Stimulated activated CD4-positive, alpha-beta T cell treated with anti-CD3 and anti-CD28 coated beads, TNF-alpha, amount 100 ng/mL, for 4 hours (primary cell): ENCODE measurements at places on chromosomes 1 and 21.

GRCh38 chr1:111989531-111990025 is at the start of gene KCND3:
Gene KCND3, minus strand, starts transcription at chr1:111989668.
- DNase-seq = no peak

GRCh38 chr1:39076127-39076798 is 50.1 kb downstream of the NDUFS5 start:
- DNase-seq = no peak

- DNase-seq = no peak
Observed at GRCh38 chr1:97385536-97386277, 535.1 kb downstream of the DPYD start.

DNA sequence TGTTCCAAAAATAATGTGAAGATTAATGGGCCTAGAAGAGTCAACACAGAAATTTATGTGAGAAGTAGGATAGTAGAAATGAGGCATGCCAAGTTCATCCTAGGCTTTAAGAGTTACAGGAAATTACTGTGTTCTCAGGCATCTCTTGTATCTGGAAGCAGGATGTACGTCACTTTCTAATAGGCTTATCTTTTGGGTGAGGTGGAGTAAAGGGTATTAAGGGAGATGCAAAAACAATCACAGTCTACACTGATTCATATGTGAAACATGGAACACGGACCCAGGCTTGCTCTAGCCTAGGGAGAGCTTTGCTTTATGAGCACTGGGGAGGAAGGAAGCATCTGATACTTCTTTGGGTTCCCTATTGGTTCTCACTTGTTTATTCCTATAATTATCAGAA is 84.5 kb upstream of the RGS4 start:
- no peak for DNase-seq

GRCh38 chr1:206066479-206067171 is 13.7 kb downstream of the RHEX start:
- DNase-seq = no peak

DNA sequence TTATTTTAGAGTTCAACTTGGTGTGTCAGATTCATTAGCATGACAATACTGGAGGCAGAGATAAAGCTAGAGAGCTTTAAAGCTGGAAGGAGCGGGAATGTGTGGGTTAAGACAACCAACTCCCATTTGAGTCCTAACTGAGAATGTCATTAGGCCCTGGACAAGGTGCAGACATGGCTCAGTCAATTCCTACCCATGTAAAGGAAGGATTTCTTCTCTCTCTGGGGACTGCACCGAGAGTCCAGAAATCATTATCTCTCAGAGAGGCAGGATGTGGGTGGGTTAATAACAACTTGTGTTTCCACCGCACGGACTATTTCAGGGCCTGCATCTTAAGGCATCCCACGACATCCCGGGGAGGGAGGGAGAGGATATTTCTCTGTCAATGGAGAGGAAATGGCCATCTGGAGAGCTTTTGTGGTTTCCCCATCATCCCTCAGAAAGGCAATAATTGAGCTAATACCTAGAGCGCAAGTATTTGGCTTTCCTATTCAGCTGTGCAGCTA is 46.7 kb upstream of the SARS1 start:
- DNase-seq = no peak

GRCh38 chr21:36320421-36321324 is 676 bp downstream of the MORC3 start:
- DNase-seq = no peak

DNA sequence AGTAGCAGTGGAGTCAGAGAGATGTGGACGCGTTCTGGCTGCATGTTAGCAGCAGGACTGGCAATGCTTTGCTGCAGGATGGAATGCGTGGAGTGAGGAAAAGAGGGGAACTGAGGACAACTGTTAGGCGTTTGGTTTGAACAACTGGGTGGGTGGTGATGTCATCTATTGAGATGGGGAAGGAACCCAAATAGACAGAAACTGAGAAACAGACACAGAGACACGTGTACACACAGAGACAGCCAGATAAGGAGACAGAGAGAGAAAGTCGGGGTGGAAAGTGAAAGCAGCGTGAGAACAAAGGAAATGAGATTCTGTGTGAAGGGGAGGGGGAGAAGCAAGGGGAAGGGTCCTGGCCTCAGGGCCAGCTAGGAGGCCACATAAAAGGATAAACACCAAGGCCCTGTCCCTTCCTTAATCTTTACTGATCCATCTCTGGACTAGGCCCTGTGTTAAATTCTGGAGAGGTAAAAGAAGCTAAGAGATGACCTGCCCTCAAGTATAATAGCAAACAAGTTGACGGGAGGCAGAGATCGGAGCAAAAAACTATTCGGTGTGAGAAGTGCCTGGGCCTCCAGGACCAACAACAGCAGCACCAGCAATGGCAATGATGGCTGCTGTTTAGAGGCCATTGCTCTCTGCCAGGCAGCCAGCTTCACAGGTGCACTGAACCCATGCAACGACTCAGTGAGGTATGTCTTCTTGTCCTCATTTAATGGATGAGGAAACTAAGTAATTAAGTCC is 31.6 kb downstream of the VWA5B1 start:
- no peak for DNase-seq

DNA sequence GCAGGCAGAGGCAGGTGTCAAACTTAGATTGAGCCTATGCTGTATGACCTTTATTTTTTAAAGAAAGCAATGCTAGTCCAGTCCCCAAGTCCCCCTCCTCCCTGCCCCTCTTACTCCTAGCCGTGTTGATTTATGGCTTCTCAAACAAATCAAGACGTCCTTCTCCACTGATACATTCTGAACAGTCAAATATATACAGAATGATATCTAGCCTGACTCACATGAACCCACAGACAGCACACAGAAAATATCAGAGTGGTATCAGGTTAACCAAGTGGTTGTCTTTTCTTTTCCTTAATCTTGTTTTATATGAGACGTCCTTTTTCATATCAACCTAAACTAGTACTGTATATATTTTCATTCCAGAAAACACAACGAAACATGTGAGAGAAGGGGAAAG is 13.4 kb downstream of the DAB1 start:
- DNase-seq = no peak

- DNase-seq = peak; percentile 83
Observed at GRCh38 chr21:41425954-41426675, at the start of gene MX1. Gene MX1, plus strand, starts transcription at chr21:41426239. Its CDS starts 5,832 bp downstream, at chr21:41432071.

- DNase-seq = no peak
Observed at GRCh38 chr1:178486100-178487069, 10.4 kb downstream of the CLEC20A start.

GRCh38 chr1:17093822-17094393 is 25.3 kb downstream of the PADI2 start:
- no peak for DNase-seq

DNA sequence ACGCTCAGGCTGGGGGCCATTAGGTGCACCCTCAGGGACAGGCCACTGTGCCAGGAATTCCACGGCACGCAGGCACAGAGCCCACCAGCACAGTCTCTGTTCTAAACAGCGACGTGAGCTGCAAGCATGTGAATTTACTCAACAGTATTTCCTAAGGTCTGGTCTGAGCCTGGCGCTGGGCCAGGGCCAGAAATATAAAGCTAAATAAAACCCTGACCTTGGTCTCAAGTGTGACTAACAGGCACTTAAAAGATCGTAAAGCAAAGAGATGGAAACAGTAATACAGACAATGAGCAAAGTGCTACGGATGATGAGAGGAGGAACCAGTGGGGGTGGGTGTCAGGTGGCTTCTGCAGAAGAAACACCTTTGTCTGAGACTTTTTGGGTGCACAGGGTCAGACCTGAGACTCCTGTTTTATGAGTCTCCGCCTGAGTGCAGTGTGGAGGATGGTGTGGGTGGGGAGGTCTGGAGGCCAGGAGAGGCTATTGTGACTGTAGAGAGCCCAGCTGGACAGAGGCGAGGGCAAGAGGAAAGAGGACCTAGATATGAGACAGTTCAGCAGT is 53.4 kb upstream of the EDN2 start:
- no peak for DNase-seq

DNA sequence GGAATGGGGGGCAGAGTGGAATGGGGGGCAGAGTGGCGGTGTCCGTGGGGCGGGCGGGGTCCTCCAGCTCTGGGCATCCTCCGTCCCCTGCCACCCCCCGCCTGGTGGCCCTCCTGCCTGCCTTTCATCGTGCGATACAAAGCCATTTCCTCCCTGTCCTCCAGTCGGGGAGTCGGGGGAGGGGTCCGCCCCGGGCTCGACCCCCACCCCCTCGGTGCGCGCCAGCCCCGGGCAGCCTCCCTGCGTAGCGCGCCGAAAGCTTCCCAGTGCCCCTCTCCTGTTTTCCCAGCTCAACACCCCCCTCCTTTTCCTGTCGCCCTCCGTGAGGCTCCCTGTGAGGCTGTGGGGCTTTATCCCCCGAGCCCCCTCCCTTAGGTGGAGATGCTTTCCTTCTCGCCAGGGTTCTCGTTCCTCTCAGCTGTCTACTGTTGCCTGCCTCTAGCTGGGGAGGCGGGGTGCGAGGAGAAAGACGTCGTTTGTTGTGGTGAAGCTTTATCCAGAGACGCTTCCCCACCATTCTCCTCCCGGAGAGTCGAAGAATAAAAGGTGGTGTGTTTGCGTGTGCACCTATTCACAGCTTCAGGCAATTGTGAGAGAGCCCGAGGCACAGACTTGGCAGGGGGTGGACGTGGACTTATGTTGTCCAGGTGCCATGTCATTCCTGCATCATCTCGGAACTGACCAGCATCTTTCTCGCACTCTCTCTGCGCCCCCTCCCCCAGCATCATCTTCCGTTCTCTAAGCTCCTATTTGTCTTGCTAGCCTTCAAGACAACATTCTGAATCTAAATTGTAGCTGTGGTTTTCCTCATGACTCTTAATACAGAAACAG is 848 bp downstream of the DNM3 start:
- no peak for DNase-seq

- DNase-seq = no peak
Observed at GRCh38 chr1:26626994-26627393, 68.8 kb upstream of the ARID1A start.
